ENCODE measurements at places on chromosomes 2 and 18.

- no peak for DNase-seq
These were observed 158.4 kb upstream of the CDH7 start for GRCh38 chr18:65592435-65592834.

DNA sequence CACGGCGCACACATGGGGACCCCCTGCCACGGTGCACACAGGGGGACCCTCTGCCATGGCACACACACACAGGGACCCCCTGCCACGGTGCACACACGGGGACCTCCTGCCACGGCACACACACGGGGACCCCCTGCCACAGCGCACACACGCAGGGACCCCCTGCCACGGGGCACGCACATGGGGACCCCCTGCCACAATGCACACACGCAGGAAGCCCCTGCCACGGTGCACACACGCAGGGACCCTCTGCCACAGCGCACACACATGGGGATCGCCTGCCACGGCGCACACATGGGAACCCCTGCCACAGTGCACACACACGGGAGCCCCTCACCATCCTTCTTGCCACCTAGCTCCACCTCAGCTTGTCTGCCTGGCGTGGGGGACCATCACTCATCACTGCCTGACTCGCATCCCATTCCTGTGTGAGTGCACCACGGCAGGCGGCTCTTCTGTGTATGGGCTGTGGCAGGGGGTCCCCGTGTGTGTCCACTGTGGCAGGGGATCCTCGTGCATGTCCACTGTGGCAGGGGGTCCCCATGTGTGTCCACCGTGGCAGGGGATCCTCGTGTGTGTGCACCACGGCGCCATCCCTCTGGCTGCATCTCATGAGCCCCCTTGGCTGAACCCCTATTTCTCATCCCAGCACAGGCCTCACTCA is 206.7 kb downstream of the EIPR1 start:
- no peak for DNase-seq

GRCh38 chr2:191386938-191387536 is 141.8 kb downstream of the MYO1B start:
- peak; percentile 39 for DNase-seq

- DNase-seq = no peak
These were observed 4.2 kb upstream of the SIX2 start for GRCh38 chr2:45013229-45014015.

- no peak for DNase-seq
These were observed 310.4 kb upstream of the VWC2L start for GRCh38 chr2:214100488-214100887.

- DNase-seq = no peak
These were observed 336.4 kb downstream of the EIPR1 start for GRCh38 chr2:3041246-3041645.

GRCh38 chr18:47595831-47596501 is 334.5 kb downstream of the SMAD2 start:
- DNase-seq = no peak

GRCh38 chr2:232521959-232522622 is 1.9 kb downstream of the PRSS56 start:
- peak; percentile 19 for DNase-seq

DNA sequence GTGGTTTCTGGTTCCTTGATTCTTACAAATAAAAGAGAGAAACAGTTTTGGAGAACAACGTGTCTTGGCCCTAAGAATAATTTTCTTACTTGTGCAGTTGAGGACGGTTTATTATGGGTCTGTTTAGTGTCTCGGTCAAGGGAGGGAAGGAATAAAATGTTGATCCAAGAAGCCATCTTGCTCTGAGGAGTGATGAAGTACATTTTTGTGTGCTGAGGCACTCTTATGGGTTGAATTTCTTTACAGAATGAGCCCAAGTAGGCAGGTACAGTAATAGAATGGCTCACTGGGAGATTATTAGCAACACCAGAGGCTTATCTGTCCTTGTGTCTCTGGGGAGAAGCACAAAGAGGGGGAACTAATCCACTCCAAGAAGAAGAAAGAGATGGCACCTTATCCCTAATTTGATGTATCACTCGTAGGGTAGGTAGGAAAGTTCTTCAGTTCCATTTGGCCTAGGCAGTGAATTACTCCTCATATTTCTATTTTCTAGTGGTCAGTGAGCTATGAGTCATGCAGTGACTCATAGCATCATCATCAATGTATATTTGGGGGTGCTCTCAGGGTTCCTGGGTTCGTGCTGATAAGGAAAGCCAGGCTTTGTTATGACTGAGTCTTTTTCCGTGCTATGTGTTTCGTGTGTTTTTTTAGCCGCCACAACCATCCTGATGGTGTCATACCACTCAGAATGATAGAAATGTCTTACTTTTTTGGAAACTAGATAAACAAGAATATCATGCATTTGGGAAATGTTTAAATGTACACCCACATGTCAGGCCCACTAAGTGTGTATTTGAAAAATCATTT is 250.1 kb upstream of the CTAGE1 start:
- DNase-seq = peak; percentile 87

DNA sequence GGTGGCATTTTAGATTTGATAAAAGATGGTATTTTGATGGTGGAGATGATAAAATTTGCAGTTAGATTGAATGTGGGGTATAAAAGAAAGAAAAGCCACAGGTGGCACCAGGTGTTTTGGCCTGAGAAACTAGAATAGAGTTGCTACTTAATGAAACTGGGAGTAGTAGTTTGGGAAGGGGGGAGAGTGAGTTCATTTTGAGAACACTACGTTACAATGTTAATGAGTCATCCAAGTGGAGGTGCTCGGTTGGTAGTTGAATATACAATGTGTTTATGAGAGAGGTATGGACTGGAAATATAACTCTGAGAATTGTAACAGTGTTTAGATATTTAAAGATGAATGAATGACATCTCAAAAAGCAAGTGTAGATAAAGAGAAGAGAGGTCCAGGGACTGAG is 26.4 kb downstream of the EPG5 start:
- DNase-seq = no peak

- DNase-seq = no peak
These were observed 28.9 kb upstream of the C2orf15 start for GRCh38 chr2:99112617-99113016.

- no peak for DNase-seq
These were observed 6.0 kb upstream of the CTLA4 start for GRCh38 chr2:203861607-203862006.

DNA sequence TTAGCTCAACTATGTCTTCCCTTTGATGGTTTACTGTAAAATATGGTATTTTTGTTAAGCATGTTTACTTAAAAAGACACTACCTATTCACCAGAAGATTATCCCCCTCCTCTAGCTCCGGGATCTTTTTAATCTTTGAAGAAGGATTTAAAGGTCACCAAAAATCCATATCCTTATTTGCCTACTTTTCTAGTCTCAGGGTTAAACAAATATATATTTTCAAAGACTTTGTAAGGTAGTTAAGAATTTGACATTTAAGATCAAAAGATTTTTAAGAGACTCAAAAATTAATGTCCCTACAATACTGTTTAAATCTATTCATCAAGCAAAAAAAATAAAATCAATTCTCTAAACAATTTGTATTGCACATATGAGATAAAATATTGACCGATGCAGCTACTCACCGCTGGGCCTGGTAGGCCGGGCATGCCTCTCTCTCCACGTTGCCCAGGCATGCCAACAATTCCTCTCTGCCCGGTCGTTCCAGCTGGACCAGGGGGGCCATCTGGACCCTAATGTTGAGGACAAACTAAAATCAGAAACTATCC is 76.1 kb downstream of the COL3A1 start:
- no peak for DNase-seq

DNA sequence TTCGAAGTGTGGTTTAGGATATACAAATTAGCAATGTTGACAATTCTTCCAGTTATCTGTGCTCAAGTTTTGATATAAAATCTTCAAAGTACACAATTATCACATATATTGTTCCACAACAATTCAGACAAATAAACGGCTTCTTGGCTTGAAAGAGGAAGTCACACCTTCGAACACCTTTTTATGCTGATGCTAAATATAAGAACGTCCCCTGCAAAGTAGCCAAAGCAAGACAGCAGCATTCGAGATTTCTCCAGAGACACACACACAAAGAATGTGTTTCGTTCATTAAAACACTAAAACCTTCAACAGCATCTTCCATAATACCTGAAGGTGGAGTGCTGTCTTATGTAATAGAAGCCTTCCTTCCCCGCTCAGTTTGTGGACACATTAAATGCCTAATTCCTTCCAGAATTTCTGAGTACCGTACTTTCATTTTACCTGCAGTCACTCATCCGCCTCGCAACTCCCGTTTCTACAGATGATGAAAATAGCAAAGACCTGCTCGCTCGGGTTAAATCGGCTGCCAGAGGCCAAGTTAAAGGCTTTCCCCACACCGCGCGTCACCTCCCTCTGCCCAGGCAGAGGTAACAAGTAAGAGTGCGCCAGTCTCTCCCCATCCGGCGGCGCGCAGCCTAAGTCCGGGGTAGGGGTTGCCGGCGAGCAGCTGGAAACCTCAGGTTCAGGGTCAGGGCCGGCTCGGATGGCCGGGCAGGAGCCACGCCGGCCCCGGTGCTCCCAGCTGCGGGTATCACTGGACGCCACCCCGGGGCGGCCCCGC is 847 bp downstream of the SERPINE2 start:
- peak; percentile 11 for DNase-seq

DNA sequence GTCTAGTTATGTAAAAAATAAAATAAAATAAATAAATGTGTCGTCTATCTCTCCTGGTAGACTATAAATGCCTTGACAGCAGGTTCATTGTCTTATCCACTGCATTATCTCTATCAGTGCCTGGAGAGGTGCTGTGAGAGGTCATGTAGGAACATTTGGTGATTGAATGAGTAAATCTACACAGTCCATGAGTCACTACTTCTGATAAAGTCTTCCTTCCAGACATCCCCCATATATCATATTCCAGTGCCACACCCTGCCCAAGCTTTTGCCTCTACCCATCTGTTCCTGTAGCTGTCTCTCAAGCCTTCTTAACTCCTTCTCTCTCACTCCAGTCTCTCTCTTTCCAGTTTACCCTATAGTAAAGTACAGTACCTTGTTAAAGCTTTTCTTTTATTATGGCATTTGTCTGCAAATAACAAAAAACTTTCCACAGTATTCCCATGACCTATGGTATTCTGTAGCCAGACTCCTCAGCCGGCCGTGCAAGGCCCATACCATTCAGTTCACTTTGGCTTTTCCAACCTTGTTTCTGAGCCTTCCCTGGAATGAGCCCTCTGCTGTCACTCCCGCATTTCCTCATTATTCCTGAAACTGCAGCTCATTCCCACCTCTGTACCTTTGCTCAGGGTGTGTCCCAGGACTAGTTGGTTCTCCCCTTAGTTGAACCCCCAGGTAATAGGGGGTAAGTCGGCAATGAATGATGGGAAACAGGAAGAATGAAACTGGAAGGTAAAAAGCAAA is 37.5 kb downstream of the ANXA4 start:
- peak; percentile 22 for DNase-seq

GRCh38 chr18:63240531-63241316 is 78.8 kb downstream of the BCL2 start:
- no peak for DNase-seq

DNA sequence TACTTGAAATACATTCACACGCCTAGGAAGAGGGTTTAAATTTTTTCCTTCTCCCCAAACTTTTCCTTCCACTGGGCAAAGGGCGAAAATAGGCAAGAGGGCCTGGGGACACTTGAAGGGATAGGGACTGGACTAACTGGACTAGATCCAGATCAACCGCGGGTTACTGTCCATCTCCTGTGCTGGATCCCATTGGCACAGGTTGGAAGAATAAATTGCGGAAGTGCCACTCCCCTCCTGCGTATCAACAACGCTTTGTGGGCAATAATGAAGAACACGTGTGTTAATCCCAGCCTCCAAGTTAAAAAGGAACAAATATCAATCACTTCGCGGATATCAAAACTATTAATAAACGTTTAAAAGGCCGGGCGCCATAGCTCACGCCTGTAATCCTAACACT is 1.7 kb upstream of the FZD5 start:
- no peak for DNase-seq

- DNase-seq = no peak
These were observed 74.2 kb downstream of the DOCK10 start for GRCh38 chr2:224968051-224968450.

- DNase-seq = no peak
These were observed 19.9 kb downstream of the MBOAT2 start for GRCh38 chr2:8983571-8983970.

DNA sequence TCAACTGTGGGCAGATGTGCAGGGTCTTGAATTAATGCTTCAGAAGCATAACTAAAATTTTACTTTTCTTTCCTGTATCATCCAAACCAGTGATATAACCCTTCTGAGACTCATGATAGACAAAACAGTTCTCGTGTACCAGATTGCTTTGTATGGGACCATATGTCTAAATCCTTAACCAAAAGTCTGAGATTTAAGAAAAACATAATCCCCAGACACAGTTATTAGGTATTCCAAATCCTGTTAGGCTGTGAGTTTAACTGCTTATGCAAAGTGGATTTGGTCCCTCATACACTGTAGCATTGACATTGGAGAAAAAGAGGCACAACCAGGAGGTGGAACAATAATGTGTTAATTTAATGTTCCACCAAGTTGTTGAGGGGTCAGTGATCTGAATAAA is 235.0 kb downstream of the PMAIP1 start:
- no peak for DNase-seq

- peak; percentile 3 for DNase-seq
These were observed 348.1 kb downstream of the GALR1 start for GRCh38 chr18:77597726-77598125.

DNA sequence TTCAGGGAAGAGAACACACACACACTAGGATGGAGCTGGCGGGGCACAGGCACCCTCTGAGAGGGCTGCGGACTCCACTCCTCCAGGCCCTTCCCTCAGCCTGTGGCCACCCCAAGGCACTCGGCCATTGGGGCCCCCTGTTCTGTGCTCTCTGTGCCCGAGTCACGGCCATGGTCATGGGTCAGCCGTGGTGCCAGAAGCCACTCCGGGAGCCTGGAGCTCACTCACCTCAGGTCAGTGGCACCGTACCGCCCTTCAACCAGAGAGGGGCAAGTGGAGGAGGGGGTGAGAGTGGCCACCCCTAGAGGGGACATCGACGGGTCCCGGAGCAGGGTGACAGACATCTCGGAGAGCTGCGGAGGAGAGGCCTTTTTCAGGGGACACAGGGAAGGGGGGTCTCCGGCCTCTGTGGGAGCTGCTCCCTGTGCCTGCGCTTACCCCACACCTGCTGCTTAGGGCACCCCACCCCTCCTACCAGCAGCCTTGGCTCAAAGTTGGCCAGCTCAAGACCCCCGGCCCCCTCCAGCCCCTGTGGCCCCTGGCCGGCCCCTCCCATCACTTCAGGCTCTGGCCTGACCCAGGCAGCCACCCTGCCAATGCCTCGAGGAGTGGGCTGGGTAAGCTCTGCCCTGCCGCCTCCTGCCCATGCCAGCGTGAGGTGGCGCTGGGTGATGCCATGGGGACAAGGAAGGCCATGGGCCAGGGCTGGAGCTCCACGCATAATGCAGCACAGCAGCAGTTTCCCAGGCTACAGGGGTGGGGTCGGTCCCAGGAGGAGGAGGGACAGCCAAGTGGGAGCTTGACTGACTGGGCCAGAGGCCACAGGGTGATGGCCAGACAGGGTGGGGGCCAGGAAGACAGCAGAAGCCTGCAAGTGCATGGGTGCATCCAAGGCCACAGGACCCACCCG is 29.3 kb downstream of the AQP12A start:
- no peak for DNase-seq

- no peak for DNase-seq
These were observed 390.7 kb downstream of the METTL4 start for GRCh38 chr18:2180586-2180985.

All from RKO (cell line).